ENCODE measurements at places on chromosomes 6 and 20.

DNA sequence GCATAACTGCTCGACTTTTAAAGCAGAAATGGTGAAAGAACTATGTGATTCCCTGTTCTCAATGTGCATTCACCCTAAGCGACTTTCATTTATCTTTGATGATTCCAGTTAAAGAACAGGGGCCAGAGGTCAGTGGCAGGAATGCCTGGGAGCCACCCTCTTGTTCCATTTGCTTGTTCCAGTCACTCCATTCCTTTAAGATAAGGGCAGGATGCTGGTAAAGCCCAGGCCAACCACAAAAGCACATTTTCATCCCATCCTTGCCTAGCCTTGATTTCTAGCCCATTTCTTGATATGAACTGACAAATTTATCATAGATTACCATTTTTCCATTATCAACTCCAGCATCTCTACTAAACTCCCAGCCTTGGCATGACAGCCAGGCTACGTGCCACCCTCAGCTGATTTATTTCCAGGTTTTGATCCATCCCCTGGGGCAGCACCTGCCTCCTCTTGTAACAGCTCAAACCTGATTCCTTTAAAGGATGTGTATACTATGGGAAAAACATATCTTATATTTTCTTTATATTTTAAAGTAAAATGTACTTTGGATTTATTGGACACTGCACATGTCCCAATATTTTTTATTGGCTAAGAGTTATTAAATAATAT lies 19.2 kb downstream of the HMGN3 start:
- no peak for DNase-seq

- DNase-seq = no peak
These were observed 111.8 kb downstream of the MAP7 start for GRCh38 chr6:136438441-136438840.

DNA sequence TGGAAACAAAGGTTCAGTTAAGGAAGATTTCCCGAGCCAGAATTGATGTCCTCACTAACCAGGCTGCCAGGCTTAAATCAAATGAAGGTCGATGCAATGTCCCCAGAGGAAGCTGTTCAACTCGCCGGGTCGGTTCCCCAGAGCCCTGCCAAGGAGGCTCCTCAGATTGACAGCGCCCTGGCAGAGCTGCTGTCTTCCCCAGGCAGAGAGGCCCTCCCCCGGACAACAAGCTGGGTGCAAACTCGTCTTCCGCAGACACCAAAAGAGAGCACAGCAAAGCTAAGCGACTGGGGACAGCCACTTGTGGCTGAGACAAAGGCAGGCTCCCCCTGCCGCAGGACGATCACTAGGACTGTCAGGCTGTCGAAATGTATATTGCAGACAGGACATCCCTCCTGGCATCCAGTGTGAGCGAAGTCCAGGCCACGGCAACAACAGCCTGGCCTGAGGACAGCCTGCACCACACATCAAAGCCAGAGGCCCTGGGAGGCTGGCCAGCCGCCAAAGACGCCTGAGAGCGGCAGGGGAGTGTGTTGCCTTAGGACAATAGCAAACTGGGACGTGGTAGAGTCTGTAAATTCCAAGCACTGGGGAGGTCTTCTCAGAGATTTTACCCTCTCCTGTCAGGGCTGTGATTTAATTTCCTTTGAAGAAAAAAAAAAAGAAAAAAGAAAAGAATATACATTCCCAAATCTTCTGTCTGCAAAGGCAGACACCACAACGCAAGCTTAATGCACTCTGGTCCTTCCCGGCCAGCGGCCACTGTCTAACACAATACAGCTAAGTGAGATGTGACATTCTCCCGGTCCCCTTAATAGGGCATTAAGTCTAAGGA lies 99.1 kb downstream of the HIVEP2 start:
- DNase-seq = peak; percentile 27

DNA sequence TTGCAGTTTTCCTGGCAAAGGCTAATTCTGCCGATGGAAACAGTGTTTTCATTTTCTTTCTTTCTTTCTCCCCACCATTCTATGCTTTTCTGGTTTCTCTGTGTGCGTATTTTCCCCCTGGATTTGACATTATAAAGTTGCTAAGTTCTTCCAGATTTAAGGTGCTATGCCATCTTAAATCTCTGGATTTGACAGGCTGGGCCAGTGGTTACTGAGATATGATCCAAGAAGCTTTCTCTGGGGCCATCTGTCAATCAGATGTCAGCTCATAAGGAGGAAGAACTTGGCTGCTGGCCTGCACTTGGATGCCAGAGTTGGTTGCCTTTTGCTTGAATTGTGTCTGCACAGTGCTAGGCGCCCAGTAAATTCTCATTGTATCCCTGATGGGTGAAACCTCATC lies 39.7 kb downstream of the SLC2A10 start:
- DNase-seq = no peak

- DNase-seq = no peak
These were observed 682.7 kb downstream of the MAFB start for GRCh38 chr20:40006168-40006860.

DNA sequence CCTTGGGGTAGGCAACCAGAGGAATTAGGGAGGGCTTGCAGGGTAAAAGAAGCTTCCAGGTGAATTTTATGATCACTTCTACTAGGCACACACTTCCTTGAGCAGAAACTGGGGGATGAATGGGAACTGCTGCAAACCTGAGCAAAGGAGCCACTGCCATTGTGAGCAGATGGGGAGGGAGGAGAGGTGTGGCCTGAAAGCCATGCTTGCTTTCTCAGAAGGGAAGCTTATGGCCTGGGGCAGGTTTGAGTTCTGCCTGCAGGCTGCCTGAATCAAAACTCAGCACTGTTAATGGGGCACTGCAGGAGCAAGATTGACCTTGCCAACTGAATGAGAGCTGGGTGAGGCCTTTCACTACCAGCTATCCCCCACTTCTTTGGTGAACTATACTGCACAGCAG lies 328.1 kb downstream of the NKAIN2 start:
- no peak for DNase-seq

GRCh38 chr6:14088600-14089192 lies 28.9 kb upstream of the CD83 start:
- DNase-seq = no peak

All from stimulated activated CD8-positive, alpha-beta memory T cell treated with anti-CD3 and anti-CD28 coated beads, Interleukin-2, amount 100 ng/mL, for 48 hours (primary cell).